Activated CD4-positive, alpha-beta T cell treated with anti-CD3 and anti-CD28 coated beads for 4 hours (primary cell): ENCODE measurements at places on chromosomes 11 and 22.

DNA sequence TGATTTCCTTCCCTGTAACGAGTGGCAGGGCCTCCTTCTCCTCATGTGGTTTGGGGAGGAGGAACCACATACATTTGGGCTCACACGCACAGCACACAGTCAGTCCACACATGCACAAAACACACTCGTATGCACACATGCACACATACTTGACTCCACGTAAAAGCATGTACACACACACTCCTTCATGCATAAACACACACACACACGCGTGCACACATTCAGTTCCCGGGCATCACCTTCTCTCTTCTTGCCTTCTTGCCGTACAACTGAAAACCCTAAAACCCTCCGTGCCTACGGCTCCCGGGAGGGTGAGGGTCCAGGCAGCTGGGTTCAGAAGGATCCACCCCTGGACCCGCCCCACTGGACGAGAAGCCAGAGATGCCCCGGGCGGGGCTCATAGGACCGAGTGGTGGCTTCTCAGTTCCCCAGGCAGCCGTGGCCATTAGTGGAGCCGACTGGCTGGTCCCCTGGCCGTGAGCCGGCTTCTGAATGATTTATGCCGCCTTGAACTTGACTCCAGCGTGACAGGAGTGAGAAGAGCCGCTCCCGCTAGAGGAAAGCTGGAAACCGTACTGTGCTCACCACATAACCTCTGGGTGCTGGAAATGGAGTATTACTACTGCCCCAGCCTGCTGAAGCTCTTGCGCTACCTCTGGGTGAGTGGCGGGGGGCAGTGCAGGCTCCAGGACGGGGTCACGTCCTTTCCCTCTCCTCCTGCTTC lies 117.4 kb downstream of the KIAA1671 start:
- DNase-seq: no peak

- no peak for DNase-seq
Measured at GRCh38 chr11:112579282-112579681, 318.6 kb upstream of the PLET1 start.

DNA sequence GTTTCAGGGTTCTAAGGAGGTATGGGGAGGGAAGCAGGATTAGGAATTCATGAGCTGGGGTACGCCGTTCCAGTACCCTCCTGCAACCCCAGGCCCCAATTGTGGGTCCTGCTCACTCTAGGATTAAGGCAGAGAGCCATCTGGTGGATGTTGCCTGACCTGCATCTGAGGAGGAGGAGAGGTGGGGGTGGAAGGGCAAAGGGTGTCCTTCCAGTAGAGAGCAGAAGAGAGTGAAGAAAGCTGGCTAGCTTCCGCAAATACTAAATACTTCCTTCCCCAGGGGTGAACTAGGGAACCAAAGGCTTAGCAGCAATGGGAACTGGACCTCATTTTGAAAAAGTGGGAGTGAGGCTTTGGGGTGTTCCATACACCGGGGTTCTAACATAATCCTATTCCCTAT lies 10.6 kb downstream of the LRRC51 start:
- peak; percentile 79 for DNase-seq

- no peak for DNase-seq
Measured at GRCh38 chr11:65311170-65311678, 3.4 kb upstream of the CDC42EP2 start.

GRCh38 chr11:122198291-122198983 lies 82.4 kb upstream of the BLID start:
- DNase-seq: no peak

GRCh38 chr11:68343761-68344256 lies 31.4 kb downstream of the LRP5 start:
- no peak for DNase-seq

DNA sequence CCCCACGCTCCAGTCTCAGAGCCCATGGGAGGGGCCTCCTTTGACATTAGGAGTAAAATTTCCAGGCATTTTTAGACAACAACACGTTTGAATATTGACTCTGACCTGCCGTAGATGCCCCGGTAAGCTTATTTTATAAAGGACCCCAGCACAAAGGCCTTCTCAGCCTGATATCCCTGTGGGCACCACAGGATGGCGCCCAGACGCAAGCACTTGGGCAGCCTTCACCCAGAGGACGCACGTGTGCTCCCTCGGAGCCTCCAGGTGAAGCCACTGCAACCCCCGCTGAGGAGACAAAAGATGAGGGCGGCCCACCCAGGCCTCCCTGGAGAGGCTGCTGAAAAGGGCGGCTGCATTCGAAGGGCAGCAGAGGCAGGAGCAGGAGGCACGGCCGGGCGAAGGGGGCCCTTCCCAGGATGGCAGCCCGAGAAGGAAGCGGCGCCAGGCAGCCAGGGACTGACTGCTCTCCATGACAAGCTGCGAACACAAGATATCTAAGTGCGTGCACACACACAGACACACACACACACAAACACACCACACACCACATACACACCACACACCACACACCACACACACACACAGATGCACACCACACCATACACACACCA lies 15.2 kb upstream of the TH start:
- DNase-seq: peak; percentile 31

- no peak for DNase-seq
Measured at GRCh38 chr11:119416606-119417580, 6.1 kb downstream of the THY1 start.

DNA sequence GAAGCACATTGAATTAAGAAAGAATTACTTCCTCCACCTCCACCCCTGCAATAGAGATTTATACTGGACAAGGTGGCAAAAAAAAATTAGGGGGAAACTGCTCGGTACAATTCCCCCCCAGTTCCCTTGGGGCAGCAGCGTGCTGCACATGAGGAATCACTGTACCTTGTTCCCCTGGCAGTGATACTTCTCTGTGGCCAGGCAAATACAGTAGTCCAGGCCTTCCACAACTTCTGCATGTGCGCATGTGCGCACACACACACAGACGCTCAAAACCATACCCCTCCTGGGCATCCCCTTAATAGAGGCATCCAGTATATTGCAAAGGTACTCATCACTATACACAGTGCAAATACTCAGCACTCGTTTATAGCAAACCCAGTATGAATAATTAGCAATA lies 68.9 kb downstream of the ARFGAP2 start:
- no peak for DNase-seq

DNA sequence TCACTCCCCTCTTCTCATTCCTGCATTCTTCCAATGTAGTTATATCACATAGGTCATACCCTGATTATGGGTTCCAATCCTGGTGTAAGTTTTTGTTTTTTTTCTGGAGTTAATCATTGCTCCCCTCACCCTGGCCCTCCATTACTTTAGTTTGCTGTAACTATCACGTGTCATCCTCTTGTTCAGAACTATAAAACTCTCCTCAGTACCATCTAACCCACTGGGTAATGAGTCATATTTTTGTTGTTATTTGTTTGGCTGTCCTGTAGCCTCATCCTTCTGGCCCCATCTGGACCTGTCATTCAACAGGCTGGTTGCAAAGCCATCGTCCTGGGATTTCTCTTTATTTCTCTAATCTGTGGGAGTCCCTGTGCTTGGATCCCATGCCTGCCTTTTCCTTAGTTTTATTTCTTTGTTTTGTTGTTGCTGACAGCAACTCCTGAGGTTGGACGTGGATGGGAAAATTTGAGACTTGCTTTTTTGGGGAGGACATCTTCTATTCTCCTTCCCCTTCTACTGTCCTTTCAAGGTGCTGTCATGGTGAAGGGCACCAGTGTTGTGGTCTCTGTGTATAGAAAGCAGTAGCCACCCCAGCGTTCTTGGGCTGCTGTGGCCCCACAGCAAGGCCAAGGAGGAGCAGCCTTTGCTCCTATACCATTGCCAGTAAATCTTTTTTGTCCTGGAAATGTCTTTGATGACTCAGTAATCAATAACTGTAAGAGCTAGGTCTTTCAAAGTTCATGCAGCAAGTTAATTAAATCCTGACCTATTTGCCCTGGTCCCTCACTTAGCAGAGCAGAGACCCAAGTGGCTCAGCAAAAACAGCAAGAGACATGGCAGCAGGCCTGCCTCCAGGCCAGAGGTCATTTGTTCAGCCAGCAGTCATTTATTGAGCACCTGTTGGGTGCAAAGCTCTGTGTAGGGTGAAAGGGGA lies 82.5 kb downstream of the C22orf31 start:
- DNase-seq: no peak

DNA sequence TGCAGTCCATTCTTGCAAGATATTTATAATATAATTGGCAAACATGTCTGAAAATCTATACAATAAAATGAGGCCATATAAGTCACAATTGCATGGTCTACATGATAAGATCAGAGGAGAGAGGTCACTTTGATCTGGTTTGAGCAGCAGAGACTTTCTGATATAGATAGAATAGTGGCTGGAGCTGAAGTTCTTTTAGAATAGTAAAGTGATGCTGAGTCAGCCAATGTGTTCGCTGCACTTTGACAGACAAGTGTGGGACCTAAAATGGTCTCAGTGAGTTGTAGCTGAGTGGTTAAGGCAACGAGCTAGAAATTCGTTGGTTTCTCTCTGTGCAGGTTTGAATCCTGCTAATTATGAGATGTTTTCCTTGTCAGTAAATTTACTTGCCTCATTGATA lies 257.0 kb upstream of the C11orf87 start:
- no peak for DNase-seq

DNA sequence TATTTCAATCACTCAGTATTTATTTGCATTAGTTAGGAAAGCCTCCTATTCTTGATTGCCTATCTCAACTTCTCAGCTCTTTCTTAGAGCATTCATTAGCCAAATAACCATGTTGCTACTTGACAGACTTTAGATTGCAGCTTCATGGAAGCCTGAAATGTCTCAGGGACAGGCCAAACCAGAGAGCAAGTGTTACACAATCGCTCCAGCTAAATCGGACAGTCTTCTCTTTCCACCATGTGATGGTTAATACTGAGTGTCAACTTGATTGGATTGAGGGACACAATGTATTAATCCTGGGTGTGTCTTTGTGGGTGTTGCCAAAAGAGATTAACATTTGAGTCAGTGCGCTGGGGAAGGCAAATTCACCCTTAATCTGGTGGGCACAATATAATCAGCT lies 106.5 kb upstream of the DRD2 start:
- DNase-seq: no peak

DNA sequence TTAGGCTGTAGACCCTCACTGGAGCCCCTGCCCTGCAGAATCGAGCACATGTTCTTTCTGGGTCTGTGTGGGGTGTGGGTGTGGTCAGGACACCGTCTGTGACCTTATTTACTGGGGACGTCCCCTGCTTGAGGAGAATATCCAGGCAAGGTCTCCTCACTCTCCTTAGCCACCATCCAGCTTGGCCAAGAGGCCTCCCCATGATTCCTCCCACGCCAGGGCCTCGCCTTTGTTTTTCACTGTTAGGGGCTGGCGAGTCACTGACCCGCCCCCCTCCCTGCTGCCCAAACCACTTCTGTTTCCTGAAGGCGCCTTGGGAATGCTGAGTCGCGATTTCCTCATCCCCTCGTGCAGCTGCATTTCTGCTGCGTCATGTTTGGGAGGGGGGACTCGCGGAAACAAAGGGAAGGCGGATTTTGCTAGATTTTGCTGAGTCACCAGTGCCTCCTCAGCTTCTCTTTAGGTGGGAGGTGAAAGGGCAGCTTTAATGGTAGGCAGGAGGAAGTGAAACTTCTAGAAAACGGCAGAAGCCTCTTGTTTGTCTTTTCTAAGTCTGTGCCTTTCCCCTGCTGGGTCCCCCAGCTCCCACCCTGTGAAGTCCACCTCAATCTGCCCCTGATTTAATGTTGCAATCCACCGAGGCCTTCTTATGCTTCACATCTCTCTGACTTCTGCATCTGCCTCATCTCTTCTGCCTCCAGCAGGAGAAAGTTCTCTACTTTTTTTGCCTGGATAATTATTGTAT lies 4.0 kb upstream of the HMOX1 start:
- DNase-seq: peak; percentile 38

DNA sequence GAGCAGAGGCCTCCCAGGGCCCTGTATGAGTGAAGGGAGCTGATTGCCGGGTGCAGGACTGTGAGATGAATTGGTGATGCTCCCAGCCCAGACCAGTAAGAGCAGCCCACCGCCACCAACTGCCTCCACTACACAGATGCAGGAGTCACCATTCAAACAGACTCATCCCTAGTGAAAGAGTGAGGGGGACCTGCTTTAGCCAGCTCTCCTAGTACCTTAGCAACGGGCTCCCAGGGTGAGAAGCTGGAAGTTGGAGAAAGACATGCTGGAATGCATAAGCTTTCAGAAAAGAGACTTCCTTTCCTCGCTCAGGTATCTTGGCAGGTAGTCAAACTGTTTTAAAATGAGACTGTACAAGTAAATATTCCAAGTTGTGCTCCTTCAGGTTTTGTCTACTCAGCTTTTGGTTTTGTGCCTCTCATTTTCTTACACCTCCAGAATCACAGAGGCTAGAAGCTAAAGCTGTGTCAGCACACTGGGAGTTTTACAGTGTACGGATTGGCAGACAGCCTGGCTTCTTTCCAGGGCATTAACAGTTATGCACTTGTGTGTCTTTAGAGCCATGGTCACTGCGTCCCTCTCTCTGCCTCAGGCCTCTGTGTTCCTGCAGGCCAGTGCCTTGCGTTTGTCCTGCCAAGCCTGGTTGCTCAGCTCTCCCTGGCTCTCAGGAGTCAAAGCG lies 146.2 kb downstream of the ATXN10 start:
- DNase-seq: no peak

DNA sequence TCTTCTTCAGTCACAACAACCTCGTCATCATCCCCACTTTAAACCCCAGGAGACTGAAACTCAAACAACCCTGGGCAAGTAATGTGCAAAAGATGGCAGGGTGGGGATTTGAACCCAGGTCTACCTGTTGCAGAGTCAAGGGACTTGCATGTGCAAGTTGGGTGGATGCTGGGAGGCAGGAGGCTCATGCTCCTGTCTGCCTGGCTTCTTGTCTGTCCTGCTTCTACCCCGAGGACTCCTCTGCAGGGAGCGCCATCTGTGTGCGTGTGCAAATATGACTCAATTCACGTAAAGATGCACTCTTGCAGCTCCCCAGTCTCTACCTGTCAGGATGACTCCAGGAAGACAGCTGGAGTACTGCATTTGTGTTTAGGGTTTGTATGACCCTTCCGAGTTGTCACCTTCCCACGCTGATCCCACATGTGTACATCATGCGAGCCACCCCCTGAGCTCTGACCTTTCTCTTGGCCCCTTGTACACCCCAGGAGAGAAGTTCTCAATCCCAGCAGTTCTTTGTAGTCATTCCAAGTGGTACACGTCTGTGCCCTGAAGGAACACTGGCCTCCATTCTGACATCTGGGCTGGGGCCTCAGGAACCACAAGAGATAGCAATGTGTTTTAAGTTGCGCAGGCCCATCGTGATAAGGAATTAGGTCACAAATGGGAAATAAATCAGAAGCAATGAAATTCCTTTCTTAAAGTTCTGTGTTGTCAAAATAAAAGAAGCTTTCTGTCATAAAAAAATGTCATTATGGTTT lies 95.7 kb downstream of the CWC15 start:
- DNase-seq: no peak

DNA sequence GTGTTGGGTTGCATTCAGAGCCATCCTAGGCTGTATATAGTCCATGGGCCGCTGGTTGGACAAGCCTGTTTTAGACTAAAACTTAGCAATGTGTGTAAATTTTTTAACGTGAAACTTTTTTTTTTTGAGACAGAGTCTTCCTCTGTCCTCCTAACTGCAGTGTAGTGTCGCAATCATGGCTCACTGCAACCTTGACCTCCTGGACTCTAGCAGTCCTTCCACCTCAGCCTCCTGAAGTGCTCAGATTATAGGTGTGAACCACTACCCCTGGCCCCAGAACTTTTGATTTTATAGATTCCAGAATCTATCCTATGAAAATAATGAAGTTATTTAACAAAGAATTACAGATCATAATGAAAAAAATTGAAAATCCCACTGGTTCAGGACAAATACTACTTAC lies 29.9 kb upstream of the PANX2 start:
- DNase-seq: no peak
